SJSA1 (cell line): ENCODE measurements at places on chromosomes 1 and 21. TPM values are rescaled to one million over a fixed set of nuclear protein-coding genes. Genes with fewer than 3 reads are reported as not detected.

DNA sequence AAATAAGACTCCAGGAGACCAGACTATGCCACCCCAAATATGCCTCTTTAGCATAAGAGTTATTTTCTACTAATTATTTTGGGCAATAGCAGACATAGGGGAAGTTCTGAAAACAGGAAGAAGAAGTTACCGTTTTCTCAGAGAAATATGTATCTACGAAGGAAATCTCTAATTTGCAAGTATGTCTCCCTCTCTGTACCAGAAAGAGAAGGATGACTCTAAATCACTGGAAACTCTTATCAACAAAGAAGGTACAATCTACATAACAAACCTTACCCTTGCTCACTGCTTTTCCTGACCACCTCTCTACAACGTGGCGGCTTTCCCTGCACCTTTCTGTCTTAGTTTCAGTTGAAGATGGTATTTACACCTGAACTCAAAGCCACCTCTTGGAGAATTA is 49.0 kb downstream of the OMA1 start:
- no peak for DNase-seq

- peak; percentile 34 for DNase-seq
These were observed 34.5 kb downstream of the POFUT2 start for GRCh38 chr21:45253180-45253579.

DNA sequence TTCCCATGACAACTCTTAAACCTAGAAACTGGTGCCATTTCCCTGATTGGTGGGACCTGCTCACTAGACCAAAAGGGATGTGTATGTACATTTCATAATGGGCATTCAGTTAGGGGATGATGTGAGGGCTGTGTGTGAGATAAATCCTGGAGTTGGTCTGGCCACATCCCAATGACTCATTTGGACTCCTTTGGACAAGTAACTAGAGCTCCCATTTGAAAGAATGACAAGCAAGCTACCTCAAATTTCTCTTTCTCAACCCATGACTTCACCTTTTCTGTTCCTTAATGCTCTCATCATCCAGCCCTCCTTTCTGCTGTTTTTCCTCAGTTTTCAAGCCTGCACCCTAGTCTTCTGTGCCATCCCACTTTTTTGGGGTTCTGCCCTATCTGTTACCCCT is 27.9 kb downstream of the EBNA1BP2 start:
- DNase-seq = no peak

DNA sequence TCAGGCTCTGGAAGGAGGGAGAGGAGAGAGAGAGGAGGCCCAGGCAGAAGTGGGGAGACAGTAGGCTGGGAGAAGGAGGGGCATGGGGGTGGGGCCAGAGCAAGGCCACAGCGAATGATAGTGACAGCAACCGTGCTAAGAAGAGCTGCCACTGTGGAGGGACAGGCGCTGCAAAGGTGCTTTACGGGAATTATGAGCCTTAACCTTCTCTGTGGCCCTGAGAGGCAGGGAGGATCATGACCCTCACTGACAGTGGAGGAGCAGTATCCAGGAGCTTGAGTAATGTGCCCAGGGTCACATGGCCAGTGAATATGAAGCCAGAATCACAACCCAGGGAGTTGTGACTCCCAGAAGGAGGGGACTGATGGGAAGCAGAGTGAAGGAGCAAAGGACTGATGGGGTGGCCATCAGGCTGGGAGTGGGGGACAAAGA is 53.4 kb upstream of the RPL11 start:
- DNase-seq = no peak

GRCh38 chr1:182211386-182211785 is 149.9 kb upstream of the ZNF648 start:
- no peak for DNase-seq

GRCh38 chr1:8239306-8240023 is 78.4 kb upstream of the SLC45A1 start:
- DNase-seq = no peak

Gene AMY2A
- not detected in 2 replicates for total RNA-seq

Gene GLIS1
- total RNA-seq = 1.2 and 2.6 TPM in 2 replicates
